ENCODE measurements at places on chromosomes 2 and 18. TPM values are rescaled to one million over a fixed set of nuclear protein-coding genes. Genes with fewer than 3 reads are reported as not detected.

Gene B3GNT7
- 0.07 TPM for polyA plus RNA-seq

Gene ANXA4
- 91.1 TPM for polyA plus RNA-seq

Gene SP140
- 0.19 TPM for polyA plus RNA-seq

Gene MSTN
- not detected for polyA plus RNA-seq

Gene KCNIP3
- 9.2 TPM for polyA plus RNA-seq

Gene PSMA8
- not detected for polyA plus RNA-seq

Gene HAAO
- polyA plus RNA-seq: 0.57 TPM

Gene LRRTM1
- polyA plus RNA-seq: not detected

Gene FSHR
- polyA plus RNA-seq: not detected

Gene FABP1
- not detected for polyA plus RNA-seq

Gene SCG2
- 0.06 TPM for polyA plus RNA-seq

Measured in foreskin keratinocyte (primary cell).